Natural killer cell (primary cell): ENCODE measurements at places on chromosomes 12 and 14.

DNA sequence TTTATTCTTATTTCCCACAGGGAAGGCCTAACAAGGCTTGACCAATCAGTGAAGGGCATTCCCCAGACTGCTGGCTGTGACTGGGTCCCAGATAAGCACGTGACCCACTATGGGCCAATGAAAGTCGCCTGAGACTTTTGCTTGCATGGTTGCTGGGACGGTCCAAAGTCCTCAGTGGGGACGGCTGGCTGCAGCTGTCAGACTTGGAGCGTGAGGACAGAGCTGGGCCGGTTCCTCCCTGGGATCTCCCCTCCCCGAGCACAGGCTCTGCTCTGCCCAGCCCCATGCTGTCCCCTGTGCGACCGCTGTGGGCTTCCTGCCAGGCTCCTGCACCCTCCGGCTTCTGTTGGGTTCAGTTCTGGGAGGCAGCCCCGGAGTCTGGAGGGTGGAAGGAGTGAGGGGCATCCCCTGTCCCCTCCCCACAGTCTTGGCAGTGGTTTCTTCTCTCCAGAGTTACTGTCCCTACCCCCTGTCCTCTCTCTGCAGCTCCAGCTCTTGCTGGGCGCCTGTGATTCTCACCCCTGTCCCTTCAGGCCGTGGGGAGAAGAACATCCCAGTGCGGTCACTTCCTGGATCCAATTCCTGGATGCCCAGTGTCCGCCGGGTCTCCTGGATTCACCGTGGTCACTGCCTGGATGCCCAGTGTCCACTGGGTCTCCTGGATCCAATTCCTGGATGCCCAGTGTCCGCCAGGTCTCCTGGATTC is 50.1 kb downstream of the GALNT9 start:
- H3K4me1 ChIP-seq = peaks cover 8% of the 10 kb centered on the region
- H3K27me3 ChIP-seq = peaks cover 2% of the 10 kb centered on the region
- DNase-seq = no peak
- H3K4me3 ChIP-seq = no peak overlapping the region

DNA sequence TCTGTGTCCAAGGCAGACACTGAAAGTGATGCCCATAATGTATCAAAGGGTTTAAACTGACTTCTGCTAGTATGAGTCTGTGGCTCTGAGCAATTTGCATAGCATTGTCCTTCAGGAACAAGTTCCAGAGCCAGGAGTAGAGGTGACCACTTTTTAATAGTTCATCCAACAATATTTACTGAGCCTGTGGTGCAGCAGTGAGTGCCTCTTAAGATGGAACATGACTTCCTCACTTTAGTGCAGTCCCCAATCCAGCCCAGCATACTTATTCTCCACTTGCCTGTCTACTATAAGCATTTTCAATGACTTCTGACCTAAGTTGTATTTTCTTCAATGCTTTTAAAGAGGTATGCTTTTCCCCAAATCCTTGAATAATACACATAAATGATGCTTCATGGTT is 611.3 kb downstream of the MED13L start:
- H3K27me3 ChIP-seq = no peaks in the 10 kb centered on the region
- no peaks in the 10 kb centered on the region for H3K4me1 ChIP-seq
- no peak overlapping the region for H3K4me3 ChIP-seq
- H3K36me3 ChIP-seq = no peaks in the 10 kb centered on the region
- no peak for DNase-seq

- no peak overlapping the region for H3K27ac ChIP-seq
- H3K36me3 ChIP-seq = no peaks in the 10 kb centered on the region
- no peaks in the 10 kb centered on the region for H3K4me1 ChIP-seq
Observed at GRCh38 chr12:122393817-122394216, 28.7 kb downstream of the CLIP1 start.

GRCh38 chr12:38930990-38931389 is 25.6 kb upstream of the CPNE8 start:
- H3K4me1 ChIP-seq = no peaks in the 10 kb centered on the region
- no peak overlapping the region for H3K27ac ChIP-seq
- no peaks in the 10 kb centered on the region for H3K27me3 ChIP-seq
- no peaks in the 10 kb centered on the region for H3K36me3 ChIP-seq

DNA sequence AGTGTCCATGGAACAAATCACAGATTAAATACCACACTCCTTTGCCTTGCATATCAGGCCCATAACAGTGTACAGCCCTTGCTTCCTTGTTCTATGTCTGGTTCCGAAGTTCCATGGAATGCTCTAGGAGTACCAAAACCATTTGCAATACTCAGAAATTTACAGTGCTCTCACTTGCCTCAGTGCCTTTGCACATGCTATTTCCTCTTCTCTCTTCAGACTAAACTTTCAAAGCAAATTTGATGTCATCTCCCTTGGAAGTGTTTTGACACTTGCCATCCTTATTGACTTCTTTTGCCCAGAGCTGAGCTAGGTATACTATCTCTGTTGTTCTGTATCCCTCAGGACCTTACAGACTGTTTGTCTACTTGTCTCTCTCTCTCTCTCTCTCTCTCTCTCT is 6.1 kb downstream of the ANO4 start:
- no peak for DNase-seq
- no peak overlapping the region for H3K4me3 ChIP-seq
- H3K27ac ChIP-seq = no peak overlapping the region
- no peaks in the 10 kb centered on the region for H3K4me1 ChIP-seq
- no peaks in the 10 kb centered on the region for H3K36me3 ChIP-seq

DNA sequence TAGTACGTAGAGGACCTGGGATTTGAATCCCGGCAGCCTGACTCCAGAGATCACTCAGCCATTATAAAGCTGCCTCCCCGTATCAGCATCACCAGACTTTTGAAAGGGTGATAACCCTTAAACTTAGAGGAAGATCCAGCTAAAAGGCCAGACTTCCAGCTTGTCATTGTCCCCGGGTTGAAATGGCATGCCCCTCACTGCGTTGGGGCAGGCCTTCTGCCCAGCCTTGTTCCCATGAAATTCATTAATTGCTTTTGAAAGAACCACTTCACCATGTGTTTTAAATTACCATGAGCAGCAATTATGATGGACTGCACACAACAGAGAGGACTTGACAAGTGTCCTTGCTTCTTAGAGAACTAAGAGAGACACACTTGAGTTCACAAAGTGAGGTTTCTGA is 269.6 kb upstream of the CRY1 start:
- H3K27me3 ChIP-seq = peaks cover 3% of the 10 kb centered on the region
- H3K27ac ChIP-seq = no peak overlapping the region
- H3K4me3 ChIP-seq = no peak overlapping the region
- H3K36me3 ChIP-seq = no peaks in the 10 kb centered on the region
